Activated naive CD4-positive, alpha-beta T cell treated with anti-CD3 and anti-CD28 coated beads, Interleukin-2, amount 10 ng/mL, durations not matched to agents 7 days and 5 days (primary cell): ENCODE measurements at places on chromosomes 2 and 18.

GRCh38 chr2:238689871-238690389, 158.0 kb upstream of the TWIST2 start:
- no peak for DNase-seq

DNA sequence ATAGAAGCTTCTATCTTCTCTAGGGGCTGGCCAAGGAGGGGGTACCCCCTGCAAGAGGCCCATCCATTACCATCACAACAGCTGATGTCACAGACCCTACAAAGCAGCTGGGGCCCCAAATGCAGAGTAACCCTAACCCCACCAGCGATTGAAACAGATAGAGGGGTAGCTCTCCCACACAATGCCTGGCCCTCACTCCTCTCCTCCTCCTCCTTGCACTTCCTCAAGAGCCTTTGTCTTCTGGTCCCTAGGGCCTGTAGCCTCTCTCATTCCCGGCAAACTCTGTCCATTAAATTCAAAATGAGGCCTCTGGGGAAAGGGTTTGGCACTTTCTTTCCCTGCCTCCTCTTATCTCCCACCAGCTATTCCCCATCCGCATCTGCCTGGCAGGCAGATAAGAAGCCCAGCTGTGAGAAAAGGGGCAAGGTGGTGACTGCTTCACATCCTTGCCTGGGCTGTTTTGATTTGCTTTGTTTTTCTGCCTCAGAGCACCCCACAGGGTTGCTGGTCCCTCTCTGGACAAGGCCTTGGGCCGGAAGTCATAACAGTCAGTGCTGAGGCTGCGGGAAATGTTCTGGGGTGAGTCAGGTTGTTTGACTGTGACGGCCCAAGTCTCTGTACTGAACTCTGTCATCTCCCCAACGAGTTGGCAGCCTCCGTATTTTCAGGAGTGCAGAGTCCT, 26.1 kb upstream of the CYP26B1 start:
- DNase-seq: no peak

- no peak for DNase-seq
Measured at GRCh38 chr2:216678813-216679657, 16.3 kb downstream of the IGFBP5 start.

DNA sequence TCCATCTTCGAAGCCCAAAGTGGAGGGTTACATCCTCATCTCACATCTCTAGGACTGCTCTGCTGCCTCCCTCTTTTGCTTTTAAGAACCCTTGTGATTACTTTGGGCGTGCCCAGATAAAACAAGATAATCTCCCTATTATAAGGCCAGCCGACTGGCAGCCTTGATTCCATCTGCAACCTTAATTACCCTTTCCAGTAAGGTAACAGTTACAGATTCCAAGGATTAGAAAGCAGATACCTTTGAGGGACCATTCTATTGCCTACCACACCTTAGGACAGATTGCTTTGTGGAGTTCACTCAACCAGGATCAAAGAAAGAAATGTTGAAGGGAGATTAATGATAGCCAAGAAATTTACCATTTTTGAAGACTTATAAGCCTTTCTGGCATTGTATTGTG, 250.8 kb upstream of the ACVR2A start:
- DNase-seq: no peak

- no peak for DNase-seq
Measured at GRCh38 chr2:209653134-209653533, 118.5 kb upstream of the UNC80 start.

GRCh38 chr18:2515908-2516625, 55.2 kb downstream of the METTL4 start:
- peak; percentile 21 for DNase-seq

DNA sequence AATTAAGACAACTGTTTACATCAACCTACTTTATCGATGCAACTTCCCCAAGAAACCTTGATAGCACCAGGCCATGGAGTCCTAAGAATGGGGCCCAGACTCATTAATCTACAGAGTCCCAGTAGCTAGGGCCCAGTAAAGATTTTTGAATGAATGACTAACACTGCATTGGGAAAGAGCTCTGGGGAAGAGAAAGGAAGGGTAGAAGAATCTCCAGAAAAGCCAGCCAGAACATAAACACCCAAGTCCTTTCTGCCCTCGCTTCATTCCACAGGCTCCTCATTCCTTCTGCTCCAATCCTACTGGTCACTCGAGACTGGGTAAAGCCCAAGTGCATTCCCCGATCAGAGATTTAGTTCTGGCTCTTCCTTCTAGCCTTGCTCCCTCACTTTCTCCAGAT, 44.3 kb downstream of the CYRIA start:
- no peak for DNase-seq

GRCh38 chr2:6618201-6618600, 247.5 kb downstream of the CMPK2 start:
- no peak for DNase-seq

DNA sequence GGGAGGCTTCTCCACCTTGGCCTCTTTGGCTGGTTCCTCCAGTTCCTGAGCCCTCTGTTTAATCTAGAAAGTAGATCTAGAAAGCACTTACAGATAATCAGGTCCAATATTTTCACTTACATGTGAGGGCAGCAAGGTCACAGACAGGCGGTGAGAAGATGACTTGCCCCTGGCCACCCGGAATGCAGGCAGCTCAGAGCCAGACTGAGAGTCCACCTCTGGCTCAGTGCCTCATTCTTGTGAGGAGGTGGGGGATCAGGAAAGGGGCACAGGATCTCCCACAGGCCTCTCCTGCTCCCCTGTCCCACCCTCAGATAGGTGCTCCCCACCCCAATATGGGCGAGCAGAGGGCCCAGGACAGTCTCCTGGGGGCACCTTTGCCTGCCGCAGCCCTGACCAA, 5.8 kb downstream of the WNT6 start:
- no peak for DNase-seq

DNA sequence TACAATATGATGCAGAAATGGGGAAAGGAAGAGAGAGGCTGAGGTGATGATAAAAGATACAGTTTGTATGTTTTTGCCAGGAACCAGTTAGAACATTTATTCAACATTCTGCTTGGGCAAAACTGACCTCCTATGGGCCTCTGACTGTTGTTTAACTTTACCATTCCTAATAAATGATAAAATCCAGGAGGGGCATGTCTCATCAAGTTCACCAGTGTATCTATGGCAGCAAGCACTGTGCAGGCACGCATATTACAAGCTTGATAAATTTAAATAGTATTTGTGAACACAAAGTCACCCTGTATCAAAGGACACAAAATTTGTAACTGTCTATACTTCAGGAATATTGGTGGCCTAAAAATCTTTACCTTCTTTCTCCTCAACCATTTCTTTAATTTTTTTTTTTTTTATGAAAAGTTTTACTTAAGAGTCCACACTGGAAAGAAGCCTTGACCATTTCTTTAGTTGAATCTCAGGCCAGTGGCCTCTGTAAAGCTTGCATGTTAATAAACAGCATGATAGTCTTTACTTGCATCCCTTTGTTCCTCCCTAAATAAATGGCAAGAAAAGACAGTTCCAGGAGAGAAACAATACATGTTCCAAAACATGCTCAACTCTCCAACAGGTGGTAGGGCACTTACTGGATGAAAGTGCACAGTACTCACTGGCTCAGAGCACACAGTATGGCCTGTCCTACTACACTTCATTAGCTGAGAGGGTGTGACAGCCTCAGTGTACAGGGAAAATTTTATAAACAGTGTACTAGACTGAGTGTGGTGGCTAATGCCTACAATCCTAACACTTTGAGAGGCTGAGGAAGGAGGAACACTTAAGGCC, 52.3 kb downstream of the SOS1 start:
- no peak for DNase-seq

- no peak for DNase-seq
Measured at GRCh38 chr2:46955764-46956163, 40.2 kb upstream of the MCFD2 start.

- no peak for DNase-seq
Measured at GRCh38 chr2:231795525-231796327, 9.5 kb downstream of the COPS7B start.

DNA sequence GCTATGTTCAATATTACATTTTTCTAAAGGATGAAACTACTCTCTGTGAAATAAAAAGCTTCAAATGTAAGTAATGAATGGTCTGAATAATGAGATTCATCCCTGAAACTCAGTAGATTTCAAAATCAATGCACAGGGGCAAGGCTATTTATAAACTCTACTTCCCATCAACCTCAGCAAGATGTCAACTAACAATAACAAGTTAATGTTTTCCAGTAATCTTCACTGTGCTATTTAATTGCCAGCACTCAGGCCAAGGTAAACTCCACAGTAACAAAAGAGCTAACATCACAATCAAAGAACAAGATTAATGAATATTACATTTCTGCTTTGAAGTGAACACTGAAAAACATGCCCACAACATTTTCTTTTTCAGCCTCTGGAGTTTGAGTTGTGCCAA, 144.3 kb upstream of the ZFP36L2 start:
- no peak for DNase-seq

DNA sequence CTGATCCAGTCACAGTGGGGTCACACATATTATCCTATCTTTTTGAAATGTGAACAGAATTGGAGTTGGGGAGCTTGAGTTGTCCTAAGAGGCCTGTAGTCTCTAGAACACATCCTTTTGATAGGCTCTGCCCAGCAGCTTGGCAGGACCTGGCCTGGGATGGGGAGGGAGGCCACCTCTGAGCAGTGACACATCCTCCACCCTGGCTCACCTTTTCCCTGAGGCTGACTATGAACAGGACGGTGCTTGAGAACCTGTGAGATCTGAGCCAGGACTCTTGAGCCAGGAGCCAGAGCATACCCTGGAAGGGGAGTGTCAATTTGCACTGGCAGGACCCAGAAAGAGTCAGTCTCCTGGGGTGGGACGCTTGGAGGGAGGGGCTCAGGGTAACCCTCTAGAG, 17.7 kb upstream of the ATP6V1B1 start:
- no peak for DNase-seq

GRCh38 chr18:74389171-74389927, 67.8 kb downstream of the DIPK1C start:
- DNase-seq: no peak

- no peak for DNase-seq
Measured at GRCh38 chr18:10051877-10052631, 138.2 kb downstream of the VAPA start.

DNA sequence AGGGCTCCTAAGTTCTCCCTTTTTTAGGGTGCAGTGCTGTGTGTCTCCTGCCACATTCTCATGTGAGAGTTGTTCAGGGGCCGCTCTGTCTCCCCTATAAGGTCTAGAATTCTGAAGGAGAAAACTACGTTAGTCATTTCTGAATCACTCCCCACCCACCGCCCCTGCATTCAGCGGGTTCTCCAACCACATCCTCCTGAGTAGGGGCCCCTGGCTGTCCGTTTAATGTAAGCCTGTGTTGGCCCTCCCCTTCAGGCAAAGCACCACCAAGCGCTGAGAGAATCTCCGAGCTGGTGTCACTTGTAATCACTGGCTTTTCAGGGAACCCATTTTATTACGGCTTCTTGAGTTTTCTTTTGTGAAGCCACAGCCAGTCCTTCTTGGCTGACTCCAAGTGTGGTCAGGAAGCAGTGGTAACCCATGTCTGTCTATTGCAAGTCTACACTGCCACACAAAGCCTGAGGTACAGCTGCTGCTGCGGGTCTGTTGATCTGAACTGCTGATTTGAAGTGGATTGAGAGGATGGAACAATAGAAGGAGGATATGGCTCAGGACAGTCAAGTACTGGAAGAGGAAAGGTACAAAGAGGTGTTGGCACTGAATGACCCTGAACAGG, 16.9 kb downstream of the LCT start:
- peak; percentile 86 for DNase-seq

- DNase-seq: no peak
Measured at GRCh38 chr2:68469935-68470334, 2.5 kb downstream of the APLF start.

DNA sequence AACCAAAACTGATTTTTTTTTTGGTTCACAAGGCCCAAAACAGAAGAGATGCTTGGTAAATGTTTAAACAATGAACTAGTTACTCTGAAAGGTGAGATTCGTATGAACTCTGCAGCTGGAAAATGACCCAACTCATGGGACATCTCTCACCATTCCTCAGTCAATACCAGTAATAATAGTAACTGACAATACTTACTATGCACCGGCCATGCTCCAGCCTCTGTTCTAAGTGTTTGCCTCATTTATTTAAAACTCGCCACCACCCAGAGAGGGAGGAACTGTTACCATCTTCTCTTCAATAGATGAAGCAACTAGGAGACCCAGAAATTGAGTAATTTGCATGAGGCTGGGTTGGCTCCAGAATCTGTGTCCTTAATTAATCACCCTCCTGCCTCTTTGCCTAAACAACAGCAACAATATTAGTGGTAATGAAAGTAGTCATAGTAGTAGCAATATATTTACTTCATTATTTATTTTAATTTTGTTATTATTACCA, 130.4 kb downstream of the CTIF start:
- DNase-seq: no peak

GRCh38 chr2:88254437-88255091, 84.4 kb downstream of the THNSL2 start:
- no peak for DNase-seq

DNA sequence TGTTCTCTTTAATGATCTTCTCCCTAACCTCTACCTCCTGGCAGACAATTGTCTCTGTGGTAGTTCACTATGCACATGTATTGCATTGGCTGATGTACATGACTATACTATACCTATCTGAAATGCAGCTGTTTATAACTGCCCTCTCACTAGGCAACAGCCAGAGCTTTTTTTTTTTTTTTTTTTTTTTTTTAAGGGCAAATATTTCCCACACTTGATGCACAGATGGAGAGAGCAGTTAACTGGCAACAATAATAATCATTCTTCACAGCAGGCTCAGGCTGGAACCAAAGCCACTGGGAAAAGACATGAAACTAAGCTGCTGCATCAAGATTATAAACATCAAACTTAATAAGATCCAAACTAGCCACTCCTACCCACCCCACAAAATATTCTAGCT, 707.7 kb downstream of the LRP1B start:
- no peak for DNase-seq

DNA sequence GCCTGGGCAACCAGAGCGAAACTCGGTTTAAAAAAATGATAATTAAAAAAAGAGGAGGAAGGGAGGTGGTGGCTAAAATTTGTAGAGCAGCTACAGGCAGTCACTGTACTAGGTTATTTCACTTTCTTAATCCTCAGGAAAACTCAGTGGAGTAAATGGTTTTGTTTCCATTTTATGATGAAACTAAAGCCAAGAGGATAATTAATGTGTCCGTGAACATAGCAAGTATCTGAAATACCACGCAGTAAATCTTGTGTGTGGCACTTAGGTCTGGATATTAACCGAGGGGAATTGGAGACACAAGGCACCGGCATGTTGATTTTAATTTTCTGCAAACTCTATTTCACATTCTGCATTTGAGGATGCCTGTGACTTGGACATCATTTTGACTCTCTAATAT, 14.5 kb downstream of the SH3BP4 start:
- no peak for DNase-seq

DNA sequence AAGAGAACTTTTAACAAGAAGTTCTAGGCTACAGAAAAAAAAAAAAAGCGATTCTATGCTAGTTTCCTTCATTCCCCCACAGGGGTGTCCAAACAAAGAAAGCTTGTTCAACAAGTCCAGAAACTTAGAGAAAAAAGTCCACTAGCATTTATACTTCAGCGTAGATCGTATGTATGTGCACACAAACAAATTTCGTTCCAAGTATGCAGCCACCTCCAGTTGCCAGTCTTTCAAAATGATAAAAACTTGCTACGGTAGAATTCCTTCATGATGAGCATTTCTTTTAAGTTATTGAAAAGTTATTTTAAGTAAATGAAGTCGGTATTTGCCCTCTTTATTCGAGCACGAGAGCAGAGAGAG, 3.7 kb upstream of the OTX1 start:
- no peak for DNase-seq

GRCh38 chr2:41137031-41137430, 685.1 kb upstream of the SLC8A1 start:
- no peak for DNase-seq
